ENCODE measurements at places on chromosomes 13 and 19. TPM values are rescaled to one million over a fixed set of nuclear protein-coding genes. Genes with fewer than 3 reads are reported as not detected.
A peak's percentile ranks its signal among the peaks of the same experiment; 100 is the strongest.

DNA sequence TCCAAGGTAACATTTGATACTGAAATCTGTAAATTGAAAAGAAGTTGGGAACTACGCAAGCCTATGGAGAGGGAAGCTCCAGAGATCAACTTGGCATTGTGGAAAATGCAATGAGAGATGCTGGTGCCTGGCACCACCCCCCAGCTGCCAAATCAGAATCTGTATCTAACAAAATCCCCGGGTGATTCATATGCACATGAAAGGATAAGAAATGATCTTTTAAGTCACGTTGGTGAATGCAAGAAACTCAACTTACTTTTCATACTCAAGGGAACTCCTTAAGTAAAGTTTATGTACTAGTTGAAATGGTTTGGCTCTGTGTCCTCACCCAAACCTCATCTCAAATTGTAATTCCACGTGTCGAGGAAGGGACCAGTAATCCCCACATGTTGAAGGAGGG is 158.5 kb upstream of the MYO16 start:
- no peak for DNase-seq
- no peaks in the 10 kb centered on the region for H3K27me3 ChIP-seq
- no peak overlapping the region for H3K4me3 ChIP-seq
- H3K36me3 ChIP-seq, result no peaks in the 10 kb centered on the region
- H3K27ac ChIP-seq, result no peak overlapping the region

Gene URAD
- total RNA-seq, result not detected

Gene COL4A2
- 94.0 TPM for total RNA-seq

- H3K36me3 ChIP-seq, result no peaks in the 10 kb centered on the region
- no peaks in the 10 kb centered on the region for H3K27me3 ChIP-seq
- DNase-seq, result no peak
- H3K27ac ChIP-seq, result no peak overlapping the region
Measured at GRCh38 chr19:8988204-8988603, 22.0 kb downstream of the MUC16 start.

DNA sequence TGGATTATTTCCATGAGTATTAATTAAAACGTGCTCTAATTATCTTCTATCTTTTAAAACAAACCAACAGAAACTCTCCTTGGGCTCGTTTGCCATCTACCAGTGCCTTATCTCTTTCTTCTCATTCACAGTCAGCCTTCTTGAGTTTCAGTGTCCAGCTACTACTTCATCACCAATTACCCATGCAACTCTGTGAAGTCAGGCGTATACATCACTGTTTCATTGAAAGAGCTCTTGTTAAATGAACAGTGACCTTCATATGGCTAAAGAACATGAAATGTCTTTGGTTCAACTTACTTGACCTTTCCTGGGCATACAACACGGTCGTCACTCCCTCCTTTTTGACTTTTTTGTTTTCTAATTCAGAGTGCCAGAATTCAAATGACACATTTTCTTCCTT is 5.2 kb upstream of the IFT88 start:
- no peak for DNase-seq
- H3K36me3 ChIP-seq, result no peaks in the 10 kb centered on the region
- no peaks in the 10 kb centered on the region for H3K27me3 ChIP-seq
- H3K4me3 ChIP-seq, result no peak overlapping the region

- H3K4me3 ChIP-seq, result no peak overlapping the region
- H3K27me3 ChIP-seq, result no peaks in the 10 kb centered on the region
- no peaks in the 10 kb centered on the region for H3K36me3 ChIP-seq
Measured at GRCh38 chr19:7006135-7006704, 15.0 kb downstream of the MBD3L2B start.

DNA sequence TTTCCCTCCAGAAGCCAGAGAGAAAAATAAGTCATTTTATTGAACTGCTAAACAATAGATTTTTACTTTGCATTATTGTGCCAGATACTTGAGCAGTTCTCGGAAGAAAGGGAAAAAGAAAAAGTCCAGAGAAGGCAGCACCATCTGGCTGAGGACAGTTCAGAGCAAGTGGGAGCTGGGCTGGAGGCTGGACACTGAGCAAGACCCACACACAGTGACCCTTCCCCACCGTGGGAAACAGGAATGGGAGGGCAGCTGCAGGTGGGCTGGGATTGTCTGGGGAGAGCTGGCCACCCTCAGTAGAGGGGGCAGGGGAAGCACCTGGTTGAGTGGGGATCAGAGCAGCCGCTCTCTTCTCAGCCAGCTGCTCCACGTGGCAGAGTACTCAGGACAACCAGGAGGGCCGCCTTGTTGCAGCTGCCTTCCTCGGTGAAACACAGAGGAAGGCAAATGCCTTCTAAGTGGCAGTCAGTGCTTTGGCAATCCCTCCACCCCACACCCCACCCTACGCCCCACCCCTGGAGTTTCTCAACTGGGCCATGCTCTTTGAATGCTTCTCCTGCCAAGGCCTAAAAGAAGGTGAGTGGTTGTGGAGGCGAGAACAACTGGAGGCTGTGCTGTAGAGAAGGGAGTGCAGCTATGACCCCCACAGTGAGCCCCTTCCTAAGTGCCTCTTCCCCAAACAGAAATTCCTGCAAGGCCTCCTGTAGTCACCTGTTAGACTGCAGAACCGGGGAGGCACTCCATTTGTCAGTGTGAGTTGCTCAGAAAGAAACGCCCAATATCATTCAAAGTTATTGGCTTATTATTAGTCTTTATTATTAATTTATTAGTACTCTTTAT is 179.3 kb downstream of the ZIC5 start:
- no peak overlapping the region for H3K4me3 ChIP-seq
- no peaks in the 10 kb centered on the region for H3K4me1 ChIP-seq
- no peaks in the 10 kb centered on the region for H3K36me3 ChIP-seq

- no peak overlapping the region for H3K27ac ChIP-seq
- no peak for DNase-seq
- H3K36me3 ChIP-seq, result no peaks in the 10 kb centered on the region
- H3K4me3 ChIP-seq, result no peak overlapping the region
- H3K27me3 ChIP-seq, result no peaks in the 10 kb centered on the region
Measured at GRCh38 chr19:35222373-35223015, 6.0 kb downstream of the FAM187B start.

DNA sequence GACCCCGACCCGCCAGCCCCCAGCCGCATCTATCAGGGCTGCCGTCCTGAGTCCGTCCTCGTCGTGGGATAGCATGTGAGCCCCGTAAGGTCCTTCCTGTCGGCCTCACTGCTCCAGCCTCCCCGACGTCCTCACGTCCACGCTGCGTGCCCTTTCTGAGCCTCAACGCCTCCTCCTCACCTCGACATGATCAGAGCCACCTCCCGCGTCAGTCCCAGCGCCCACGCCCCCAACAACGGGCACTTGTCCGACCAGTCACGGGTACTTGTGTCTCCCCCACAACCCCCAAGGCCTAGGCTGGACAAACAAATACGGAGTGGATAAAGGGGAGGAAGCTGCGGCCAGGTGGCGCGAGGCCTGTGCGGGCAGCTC is 665 bp downstream of the ZNF497 start:
- no peaks in the 10 kb centered on the region for H3K36me3 ChIP-seq
- H3K27ac ChIP-seq, result peak overlapping the region; percentile 90
- peak overlapping the region; percentile 64 for H3K4me3 ChIP-seq
- peaks cover 7% of the 10 kb centered on the region for H3K4me1 ChIP-seq

Gene CEBPA
- 0.69 TPM for total RNA-seq

GRCh38 chr13:27583645-27584044 is 36.7 kb downstream of the LNX2 start:
- H3K4me1 ChIP-seq, result peaks cover 25% of the 10 kb centered on the region
- H3K36me3 ChIP-seq, result peaks cover 4% of the 10 kb centered on the region
- no peak overlapping the region for H3K27ac ChIP-seq
- no peaks in the 10 kb centered on the region for H3K27me3 ChIP-seq

DNA sequence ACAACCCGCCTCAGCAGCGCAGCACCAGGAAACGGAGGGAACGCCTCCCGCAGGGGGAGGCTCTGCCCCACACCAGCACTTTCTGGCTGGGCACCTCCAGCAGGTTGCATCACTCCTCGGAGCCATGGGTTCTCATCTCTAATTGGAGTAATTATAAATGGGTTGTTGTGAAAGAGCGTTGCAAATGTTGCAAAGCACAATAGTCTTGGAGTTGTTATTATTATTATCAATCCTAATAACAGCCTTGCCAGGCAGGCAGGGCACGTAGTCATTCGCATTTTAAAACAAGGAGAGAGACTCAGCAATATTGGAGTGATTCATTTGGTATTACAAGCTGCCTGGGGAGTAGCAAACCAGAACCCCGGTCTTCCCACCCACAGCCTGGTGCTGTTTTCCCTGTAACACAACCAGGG is 108.6 kb upstream of the GJB6 start:
- H3K27ac ChIP-seq, result no peak overlapping the region
- H3K36me3 ChIP-seq, result no peaks in the 10 kb centered on the region
- DNase-seq, result no peak
- no peak overlapping the region for H3K4me3 ChIP-seq
- H3K27me3 ChIP-seq, result no peaks in the 10 kb centered on the region

DNA sequence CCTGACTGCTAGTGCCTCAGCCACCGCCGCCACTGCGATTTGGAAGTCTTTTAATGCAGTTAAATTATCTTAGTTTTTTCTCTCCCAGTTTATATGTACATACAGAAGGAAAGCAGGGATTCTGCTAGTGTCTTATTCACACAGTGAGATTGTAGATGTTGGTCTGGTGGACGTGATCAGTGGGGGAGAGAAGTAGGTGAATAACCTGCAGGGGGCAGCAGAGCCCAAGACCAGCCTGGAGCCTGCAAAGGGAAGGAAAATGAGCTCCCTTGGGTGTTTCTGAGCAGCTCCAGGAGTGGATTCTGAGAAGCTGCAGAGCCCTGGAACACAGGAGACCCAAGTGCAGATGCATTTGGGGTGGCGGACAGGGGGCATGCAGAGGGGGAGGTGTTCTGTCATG is 26.3 kb downstream of the ZNF844 start:
- no peak overlapping the region for H3K27ac ChIP-seq
- H3K4me3 ChIP-seq, result no peak overlapping the region
- no peaks in the 10 kb centered on the region for H3K36me3 ChIP-seq
- no peaks in the 10 kb centered on the region for H3K27me3 ChIP-seq

Gene GNG7
- 24.0 TPM for total RNA-seq

Gene LINGO3
- total RNA-seq, result not detected

GRCh38 chr19:35268536-35269437 is at the start of gene USF2:
USF2 (plus strand) TSS chr19:35268962; CDS start chr19:35269102, 140 bp downstream.
- peak within 1 kb of the TSS; percentile 99 for H3K27ac ChIP-seq
- peak within 1 kb of the TSS; percentile 46 for H3K4me3 ChIP-seq
- peak; percentile 83 for DNase-seq
- H3K4me1 ChIP-seq, result peaks cover 5% of the 10 kb centered on the region

Gene NPAS1
- 0.65 TPM for total RNA-seq

DNA sequence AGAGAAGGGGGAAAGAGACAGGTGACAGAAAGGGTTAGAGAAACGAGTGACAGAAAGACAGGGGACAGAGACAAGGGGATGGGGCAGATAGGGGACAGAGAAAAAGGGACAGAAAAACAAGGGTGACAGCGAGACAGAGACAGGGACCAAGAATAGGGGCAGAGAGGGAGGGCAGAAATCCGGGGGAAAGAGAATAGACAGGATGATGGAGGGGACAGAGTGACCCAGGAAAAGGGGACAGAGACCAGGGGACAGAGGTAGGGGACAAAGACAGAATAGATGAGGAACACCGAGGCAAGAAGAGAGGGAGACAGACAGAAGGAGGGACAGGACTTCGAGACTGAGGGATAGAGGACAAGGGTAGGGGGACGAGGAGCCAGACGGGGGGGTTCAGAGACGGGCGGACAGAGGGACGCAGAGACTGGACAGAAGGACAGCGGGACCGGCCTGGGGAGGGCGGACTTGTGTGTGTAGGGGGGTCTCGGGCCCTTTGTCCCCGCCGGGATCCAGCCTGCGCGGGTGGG is 593 bp downstream of the CADM4 start:
- H3K36me3 ChIP-seq, result no peaks in the 10 kb centered on the region
- H3K27me3 ChIP-seq, result peaks cover 30% of the 10 kb centered on the region
- H3K27ac ChIP-seq, result no peak overlapping the region
- DNase-seq, result no peak
- H3K4me1 ChIP-seq, result peaks cover 5% of the 10 kb centered on the region

GRCh38 chr19:27975419-27976005 is 1237.4 kb downstream of the UQCRFS1 start:
- H3K4me1 ChIP-seq, result no peaks in the 10 kb centered on the region
- no peak overlapping the region for H3K27ac ChIP-seq
- H3K36me3 ChIP-seq, result no peaks in the 10 kb centered on the region
- H3K27me3 ChIP-seq, result no peaks in the 10 kb centered on the region

DNA sequence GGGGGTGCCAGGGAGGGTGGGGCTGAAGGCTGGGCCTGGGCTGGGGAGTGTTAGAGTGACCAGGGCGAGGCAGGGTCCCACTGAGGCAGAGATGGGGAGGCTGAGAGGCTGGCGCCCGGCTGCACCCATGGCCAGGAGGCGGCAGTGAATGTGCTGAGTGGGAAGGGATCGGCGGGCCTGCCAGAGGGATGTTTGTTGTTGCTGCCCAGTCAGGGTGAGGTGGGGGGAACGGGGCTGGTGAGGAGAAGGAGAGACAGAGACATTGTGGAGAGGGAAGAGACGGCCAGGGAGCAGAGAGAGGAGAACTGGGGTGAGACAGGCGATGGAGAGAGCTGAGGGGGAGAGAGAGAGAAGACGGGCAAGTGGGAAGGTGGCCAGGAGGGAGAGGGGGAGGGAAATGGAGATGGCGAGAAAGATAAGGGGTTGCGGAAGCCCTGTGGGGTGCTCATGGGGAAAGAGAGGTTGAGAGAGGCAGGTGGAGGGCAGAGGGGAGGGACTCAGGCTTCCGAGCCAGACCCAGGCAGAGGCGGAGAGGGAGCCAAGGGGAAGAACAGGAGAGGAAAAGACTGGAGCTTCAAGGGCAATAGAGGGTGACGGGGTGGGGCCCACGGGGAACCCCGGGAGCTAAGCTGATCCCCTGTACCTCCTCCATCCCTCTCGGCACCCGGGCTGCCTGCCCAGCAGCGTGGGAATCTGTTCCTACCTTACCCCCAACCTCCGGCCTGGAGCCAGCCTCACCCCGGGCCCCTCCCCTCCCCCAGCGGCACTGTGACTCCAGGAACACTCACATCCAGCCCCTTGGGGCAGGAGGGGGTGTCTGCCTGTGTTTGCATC is 690 bp upstream of the B3GNT8 start:
- H3K4me3 ChIP-seq, result peak overlapping the region; percentile 60
- no peaks in the 10 kb centered on the region for H3K27me3 ChIP-seq
- H3K36me3 ChIP-seq, result peaks cover 50% of the 10 kb centered on the region
- H3K27ac ChIP-seq, result peak overlapping the region; percentile 95
- DNase-seq, result no peak

Gene DCT
- 0.43 TPM for total RNA-seq

DNA sequence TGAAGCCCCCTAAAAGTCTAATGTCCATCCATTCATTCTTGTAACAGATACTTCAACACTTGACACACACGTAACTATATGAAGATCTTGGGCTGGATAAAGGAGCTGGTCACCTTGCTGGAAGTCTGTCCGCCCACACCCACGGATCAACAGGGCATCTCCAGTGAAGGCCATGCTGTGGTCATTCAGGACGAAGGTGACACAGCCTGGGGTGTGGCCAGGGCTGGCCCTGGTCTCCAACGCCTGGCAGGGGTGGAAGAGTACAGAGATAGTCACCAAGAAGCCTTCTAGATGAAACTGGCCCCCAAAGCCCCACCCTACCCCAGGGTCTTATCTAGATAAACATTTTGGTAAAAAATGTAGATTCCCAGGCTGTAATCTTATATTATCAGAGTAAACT is 6.8 kb upstream of the PHLDB3 start:
- H3K36me3 ChIP-seq, result peaks cover 15% of the 10 kb centered on the region
- H3K27me3 ChIP-seq, result no peaks in the 10 kb centered on the region
- no peaks in the 10 kb centered on the region for H3K4me1 ChIP-seq
- no peak overlapping the region for H3K27ac ChIP-seq
- H3K4me3 ChIP-seq, result no peak overlapping the region
- DNase-seq, result no peak

Gene CBLC
- not detected for total RNA-seq

All from heart left ventricle (tissue), 16 donors.